ENCODE measurements at places on chromosomes 13 and 19.

DNA sequence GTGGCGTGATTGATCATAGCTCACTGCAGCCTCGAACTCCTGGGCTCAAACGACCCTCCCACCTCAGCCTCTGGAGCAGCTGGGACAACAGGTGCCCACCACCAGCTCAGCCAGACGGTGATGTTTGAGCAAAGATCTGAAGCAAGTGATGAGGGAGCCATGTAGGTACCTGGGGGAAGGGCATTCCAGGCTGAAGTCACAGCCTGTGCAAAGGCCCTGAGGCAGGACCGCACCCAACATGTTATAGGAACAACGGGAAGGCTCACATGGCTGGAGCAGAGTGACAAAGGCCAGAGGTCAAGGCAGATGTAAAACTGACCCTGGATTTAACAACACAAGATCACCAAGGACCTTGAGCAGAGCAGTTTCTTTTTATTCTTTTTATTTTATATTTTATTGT lies 14.8 kb downstream of the FEM1A start:
- DNase-seq, result no peak

DNA sequence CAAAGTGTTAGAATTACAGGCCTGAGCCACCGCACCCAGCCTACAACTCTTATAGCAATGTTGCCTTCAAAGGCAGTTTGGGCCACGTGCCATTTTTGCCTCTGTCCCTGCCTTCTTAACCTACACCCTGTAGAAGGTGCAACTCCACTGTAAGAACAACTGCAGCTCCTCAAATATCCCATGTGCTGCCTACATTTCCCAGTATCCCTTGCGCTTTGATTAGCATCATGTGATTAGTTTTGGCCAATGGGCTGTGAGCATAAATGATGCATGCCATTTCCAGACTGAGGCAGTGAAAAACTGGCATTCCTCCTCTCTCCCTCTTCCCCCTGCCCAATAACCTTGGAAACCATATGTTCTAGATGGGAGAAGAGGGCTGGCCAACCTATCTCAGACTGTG lies 75.2 kb upstream of the MRI1 start:
- no peak for DNase-seq

DNA sequence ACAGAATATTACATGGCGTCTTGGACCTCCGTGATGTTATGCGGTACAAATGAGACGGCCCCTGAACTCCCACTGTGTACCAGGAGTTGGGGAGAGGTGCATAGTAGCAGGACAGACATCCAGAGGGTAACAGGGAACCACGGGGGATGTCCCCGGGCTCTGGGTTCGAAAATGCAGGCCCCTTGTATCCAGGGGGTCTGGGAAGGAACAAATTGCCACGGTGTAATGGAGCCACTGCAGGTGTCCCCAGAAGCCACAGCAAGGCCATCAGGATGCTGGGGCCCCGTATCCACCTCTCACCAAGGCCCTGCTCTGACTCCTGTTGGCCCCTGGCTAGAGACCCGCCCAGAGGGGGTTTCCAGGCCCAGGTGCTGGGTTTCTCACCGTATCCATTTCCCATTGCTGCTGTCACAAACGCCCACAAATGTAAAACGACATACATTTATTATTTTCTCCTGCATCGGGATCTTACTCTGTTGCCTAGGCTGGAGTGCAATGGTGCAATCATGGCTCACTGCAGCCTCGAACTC lies 77.8 kb downstream of the INSR start:
- DNase-seq, result no peak

GRCh38 chr19:8208119-8208921 lies 850 bp upstream of the CERS4 start:
- no peak for DNase-seq

DNA sequence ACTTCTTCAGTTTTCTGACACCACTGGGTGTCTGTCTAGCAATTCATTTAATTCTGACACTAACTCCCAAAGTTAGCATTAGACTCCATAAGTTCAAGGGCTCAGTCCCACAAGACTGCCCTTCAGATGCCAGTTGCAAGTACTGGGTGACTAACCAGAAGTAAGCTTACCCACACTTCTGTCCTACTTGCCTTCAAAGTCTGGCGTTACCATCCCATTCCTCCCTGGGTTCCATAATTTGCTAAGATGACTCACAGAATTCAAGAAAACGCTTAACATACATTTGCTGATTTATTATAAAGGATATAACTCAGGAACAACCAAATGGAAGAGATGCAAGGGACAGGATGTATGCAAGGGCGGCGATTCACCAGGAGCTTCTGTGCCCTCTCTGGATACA lies 45.5 kb upstream of the NPAS1 start:
- no peak for DNase-seq

GRCh38 chr13:51151463-51151862 lies 40.4 kb upstream of the C13orf42 start:
- no peak for DNase-seq

DNA sequence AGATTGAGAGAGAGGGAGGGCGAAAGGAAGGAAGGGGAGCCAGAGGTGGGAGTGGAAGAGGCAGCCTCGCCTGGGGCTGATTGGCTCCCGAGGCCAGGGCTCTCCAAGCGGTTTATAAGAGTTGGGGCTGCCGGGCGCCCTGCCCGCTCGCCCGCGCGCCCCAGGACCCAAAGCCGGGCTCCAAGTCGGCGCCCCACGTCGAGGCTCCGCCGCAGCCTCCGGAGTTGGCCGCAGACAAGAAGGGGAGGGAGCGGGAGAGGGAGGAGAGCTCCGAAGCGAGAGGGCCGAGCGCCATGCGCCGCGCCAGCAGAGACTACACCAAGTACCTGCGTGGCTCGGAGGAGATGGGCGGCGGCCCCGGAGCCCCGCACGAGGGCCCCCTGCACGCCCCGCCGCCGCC lies at the start of gene TNFSF11:
TNFSF11 (plus strand) TSS at position 142 of the 400 bp plus-strand sequence; CDS start at position 294, 152 bp downstream.
- no peak for DNase-seq

GRCh38 chr19:56732976-56733375 lies 61.4 kb upstream of the ZNF835 start:
- DNase-seq, result no peak

DNA sequence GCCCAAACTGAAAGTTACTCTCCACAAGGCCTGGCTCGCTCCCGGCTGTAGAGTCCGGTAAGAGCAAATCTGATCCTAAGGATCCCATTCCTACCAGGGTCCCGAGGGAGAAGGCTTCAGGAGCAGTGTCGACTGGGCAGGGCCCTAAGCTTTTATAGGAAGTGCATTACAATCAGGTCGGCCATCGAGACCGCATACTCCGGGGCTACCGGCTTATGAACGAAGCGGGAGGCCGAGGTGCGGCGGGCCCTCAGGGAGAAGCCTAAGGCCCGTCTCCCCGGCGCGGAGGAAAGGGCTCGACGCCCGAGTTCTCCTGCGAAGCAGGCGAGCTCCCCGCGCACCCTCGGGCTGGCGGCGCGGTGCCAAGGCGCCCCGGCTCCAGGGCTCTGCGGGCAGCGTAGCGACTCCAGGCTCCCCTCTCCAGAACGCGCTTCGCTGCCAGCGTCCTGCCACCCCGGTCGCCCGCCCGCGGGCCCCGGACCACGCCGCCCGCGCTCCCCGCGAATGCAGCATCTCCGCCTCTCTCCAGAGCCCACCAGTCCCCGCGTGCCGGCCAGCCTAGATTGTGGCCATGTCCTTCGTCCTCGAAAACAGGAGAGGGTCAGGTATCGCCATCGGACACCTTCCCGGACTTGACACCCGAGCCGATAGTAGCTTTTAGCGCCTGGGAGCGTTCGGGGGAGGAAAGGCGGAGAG lies 1.4 kb downstream of the EFNB2 start:
- DNase-seq, result peak; percentile 72

- DNase-seq, result no peak
Observed at GRCh38 chr19:10517760-10518443, 655 bp upstream of the S1PR5 start.

Data from SJSA1 (cell line).